Stimulated activated CD8-positive, alpha-beta memory T cell treated with anti-CD3 and anti-CD28 coated beads, Interleukin-4, amount 100 ng/mL, for 4 hours (primary cell): ENCODE measurements at places on chromosomes 1 and 21.

- DNase-seq: no peak
Observed at GRCh38 chr21:46604329-46604974, 430 bp downstream of the S100B start.

GRCh38 chr1:74463333-74463988 lies 49.0 kb downstream of the LRRC53 start:
- DNase-seq: no peak

DNA sequence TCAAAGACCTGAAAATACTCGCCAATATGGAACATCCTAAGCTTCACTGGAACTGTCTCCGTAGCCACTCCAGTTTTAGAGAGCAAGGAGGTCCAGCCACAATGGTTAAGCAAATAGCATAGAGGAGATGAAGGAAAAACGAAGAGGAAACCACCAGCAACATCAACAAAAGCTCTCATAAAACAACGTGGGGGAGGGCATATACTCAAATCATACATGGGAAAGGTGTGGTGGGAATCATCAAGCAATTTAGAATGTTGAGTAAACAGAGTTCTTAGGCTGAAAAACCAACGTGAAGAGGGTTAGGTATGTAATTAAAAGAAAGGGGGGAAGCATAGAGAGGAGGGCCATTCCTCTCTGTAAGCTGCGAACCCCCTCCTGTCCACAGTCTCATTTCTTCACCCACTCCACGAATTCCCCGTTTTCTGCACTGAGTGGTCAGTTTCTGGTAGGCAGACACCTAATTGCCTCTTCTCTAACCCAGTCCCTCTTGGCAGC lies 1.0 kb downstream of the TMEM59 start:
- DNase-seq: no peak

- DNase-seq: no peak
Observed at GRCh38 chr1:93448983-93449804, 1.3 kb downstream of the FNBP1L start.

DNA sequence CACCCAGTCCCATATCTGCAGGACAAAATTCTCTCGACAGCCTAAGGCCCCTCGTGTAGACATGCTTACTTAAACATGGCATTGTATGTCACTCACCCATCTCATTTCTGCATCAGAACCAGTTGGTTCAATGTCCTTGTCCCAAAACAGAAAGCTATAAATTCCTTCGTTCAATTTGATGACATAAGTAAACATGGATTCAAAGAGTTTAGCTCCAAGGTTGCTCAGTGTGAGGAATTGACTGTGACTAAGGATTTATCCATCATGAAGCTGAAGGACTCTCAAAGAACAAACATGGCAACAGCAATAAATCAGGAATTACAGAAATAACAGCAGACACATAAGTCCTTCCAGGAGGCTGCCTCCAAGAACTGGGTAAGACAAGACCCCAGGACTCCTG lies 237.2 kb downstream of the TOMM20 start:
- no peak for DNase-seq

DNA sequence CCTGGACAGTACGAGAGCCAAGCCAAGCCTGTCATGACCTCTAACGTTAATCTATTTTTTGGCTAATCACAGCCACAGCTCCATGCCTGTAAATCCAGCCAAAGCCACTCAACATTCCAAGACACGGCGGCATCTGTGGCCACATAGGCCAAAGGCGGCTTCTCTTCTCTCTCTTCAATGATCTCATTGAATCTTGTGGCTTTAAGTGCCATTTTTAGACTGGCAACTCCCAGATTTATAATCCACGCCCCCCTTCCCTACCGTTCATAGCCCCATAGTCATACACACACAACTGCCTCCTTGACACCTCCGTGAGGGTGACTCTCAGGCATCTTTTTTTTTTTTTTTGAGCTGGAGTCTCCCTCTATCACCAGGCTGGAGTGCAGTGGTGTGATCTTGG lies 5.7 kb upstream of the SELENON start:
- no peak for DNase-seq
